ENCODE measurements at places on chromosomes 5 and 9.

DNA sequence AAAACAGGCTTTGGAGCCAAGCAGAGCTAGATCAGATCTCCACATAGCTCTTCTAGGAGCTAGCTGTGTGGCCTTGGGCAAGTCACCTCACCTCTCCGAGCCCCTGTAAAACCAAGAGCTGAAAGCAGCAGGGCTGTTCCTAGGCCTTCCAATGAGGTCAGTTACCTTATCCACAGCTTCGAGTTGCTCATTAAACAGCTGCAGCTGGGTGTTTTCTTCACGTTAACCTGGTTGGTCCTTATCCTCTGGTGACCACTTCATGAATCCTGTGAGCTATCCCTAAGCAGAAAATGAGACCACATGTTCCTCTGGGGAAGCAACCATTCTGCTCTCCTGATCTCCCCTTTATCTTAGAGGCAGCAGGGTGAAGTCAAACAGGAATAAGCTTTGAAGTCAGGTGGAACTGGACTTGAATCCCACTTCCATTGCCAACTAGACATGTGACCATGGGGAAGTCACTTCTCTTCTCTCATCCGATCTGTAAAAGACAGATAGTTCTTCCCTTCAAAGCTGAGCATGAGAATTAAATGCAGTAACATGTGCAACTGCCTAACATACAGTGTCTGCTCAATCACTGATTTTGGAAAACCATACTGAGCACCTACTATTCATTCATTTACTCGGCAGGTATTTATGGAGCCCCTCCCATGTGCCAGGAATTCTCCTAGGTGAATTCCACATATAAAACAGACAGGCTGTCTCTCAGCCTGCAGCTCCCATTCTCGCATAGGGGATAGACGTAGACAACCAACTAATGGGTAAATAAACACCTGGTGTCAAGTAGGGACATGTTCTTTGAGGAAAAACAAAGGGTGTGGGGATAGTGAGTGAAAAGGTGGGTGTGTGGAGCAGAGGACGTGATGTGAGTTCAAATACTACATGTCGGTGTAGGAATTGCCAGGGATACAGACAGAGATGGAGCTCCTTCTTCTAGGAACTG lies 111.7 kb upstream of the BOD1 start:
- DNase-seq, result peak; percentile 61

DNA sequence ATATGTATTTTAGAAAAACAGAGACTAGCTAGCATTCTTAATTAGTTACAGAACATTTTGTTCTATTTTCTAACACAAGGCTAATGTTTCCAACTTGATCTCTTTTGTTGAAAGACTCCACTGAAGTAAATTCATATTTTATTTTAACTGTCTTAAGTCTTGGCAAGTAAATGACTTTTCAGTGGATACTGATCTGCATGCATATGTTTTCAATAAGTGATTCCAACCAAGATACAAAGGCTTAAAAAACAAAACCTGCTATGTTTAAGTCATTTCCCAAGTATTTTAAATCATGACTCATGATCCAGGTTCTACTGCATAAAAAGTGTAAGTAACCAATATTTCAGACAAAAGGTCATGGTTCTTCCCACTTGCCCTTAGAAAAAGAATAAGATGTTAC lies 5.7 kb downstream of the CDO1 start:
- DNase-seq, result no peak

DNA sequence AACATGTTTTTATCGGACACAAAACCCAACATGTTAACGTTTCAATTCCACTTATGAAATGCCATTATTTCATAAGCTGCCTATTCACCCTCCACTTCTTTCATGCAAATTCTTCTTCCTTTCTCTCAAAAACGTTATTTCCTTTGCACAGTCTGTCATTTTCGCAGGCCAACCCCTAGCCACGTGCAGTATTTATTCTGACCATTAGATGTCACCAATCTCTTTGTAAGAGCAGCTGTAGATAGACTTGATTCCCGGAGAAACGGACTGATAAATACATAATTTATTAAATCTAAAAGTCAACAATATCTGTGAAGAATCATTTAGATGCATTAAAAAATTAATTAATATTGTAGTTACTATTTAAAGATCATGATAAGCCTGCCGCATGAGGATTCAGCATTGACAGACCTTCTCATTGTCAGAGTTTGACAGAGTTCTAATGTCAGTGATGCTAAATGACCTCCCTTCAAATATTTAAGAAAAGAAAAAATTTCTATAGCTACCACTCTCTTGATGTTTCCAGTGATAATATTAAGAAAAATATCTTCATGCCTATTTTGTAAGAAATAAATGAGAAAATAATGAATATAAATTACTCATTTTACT lies 933.6 kb downstream of the CDH12 start:
- DNase-seq, result peak; percentile 66

- no peak for DNase-seq
Measured at GRCh38 chr5:176732736-176733405, 77.5 kb upstream of the UNC5A start.

- DNase-seq, result no peak
Measured at GRCh38 chr9:82489201-82489821, 500.7 kb downstream of the SPATA31D1 start.

- no peak for DNase-seq
Measured at GRCh38 chr5:135228222-135228621, 170.8 kb downstream of the MACROH2A1 start.

DNA sequence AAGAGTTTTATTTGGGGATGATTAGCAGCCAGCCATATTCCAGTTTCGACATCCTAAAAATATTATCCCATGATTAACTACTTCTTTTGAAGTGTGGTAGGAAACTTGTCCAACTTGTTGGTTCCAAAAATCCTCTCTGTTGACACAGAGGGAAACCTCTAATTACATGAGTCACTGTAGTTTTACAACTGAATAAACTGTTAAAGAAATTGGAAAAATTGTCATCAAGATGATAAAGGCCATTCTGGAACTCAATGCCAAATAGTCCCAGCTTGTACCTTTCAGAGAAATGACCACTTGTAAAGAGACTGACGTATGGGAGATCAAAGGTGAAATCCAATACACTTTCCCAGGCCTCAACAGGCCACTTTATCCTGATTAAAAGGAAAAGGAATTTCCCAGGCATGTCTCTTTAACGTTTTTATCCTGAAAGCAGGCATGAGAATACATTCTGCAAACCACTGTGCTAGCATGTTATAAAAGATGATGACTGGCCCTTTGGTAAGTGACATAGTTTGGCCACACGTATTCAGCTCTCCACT lies 261.6 kb downstream of the GLIS3 start:
- peak; percentile 2 for DNase-seq

- DNase-seq, result no peak
Measured at GRCh38 chr5:168611165-168611564, 32.0 kb upstream of the PANK3 start.

DNA sequence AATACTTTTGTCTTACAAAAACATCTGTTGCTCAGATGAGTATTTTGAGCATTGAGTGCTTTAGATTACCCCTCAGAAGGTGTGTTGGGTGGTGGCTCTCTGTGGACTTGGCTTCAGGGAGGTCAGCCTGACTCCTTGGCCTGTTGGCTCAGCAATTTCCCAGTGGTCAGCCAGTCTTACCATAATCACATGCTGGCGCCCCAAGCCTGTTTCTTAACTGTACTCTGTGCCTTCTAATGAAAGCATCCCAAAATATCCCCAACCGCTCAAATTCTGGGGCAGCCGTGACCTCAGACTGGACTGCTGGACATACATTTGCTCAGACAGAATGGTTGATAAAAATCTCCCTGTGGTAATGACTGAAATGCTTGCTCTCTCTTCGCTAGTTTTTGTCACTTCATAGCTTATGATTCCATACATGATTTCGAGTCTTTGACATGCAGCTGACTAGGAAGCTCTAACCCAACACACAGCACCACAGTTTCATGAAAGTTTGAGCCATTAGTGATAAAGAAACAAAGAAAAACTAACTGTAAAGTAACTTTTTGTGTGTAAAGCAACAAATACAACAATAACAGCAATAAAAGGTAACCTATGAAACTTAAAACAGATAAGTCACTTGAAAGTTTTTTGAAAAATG lies 562.2 kb upstream of the MEF2C start:
- DNase-seq, result no peak

GRCh38 chr5:124238350-124238749 lies 508.1 kb downstream of the ZNF608 start:
- DNase-seq, result no peak

DNA sequence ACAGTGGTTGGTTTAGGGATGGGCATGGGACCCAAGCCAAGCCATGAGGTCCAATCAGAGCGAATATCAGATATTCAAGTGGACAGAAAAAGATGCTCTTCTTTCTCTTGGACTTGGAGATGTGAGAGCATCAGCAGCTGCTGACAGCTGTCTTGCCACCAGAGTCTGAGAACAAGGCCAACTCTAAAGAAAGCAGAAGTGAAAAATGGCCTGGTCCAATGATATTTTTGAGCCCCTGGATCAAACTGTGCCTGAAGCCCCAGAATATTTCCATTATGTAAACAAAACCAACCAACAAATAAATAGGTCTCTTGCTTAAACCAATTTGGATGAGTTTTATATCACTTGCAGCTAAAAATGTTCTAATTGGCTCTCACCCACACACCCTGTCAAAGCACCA lies 30.7 kb upstream of the JADE2 start:
- no peak for DNase-seq

GRCh38 chr5:108878756-108879155 lies 131.1 kb downstream of the FER start:
- DNase-seq, result no peak

DNA sequence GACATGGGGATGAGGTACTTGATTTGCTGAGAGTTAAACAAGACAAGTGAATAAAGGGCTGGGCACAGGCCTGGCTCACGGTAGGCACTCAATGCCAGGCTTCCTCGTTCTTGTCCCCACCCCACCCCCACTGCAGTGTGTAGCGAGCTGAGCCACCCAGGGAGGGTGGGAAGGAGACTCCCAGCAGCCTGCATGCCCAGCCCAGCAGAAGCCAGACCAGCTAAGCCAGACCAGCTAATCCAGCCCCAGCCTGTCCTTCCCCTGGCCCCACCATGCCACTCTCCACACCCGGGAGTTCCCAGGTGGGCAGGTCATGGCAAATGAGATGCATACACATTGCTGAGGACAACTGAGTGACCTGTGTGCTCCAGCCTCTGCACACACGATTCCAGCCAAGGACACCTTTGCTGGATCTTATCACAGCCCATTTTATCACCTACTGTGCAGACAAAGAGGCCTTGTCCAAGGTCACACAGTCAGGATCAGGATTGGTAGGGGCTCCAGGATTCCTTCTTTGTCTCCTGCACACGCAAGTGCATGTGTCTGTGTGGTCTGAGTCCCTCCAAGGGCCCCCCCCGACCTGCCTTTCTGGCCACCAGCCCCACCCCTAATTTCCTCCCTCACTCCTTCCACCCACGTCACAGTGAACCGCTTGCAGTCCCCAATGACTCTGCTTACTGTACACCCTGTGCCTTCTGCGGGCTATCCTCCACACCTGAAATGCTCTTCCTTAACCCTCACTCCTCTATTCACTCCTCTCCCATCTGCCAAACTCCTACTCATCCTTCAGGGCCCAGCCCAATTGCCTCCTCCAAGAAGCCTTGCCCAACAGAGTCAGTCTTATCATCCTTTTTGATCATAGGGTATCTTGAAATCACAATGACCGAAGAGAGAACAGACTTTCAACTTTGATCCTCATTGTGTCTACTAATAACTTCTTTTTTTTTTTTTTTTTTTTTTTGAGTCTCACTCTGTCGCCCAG lies 26.6 kb downstream of the DUSP1 start:
- DNase-seq, result no peak

DNA sequence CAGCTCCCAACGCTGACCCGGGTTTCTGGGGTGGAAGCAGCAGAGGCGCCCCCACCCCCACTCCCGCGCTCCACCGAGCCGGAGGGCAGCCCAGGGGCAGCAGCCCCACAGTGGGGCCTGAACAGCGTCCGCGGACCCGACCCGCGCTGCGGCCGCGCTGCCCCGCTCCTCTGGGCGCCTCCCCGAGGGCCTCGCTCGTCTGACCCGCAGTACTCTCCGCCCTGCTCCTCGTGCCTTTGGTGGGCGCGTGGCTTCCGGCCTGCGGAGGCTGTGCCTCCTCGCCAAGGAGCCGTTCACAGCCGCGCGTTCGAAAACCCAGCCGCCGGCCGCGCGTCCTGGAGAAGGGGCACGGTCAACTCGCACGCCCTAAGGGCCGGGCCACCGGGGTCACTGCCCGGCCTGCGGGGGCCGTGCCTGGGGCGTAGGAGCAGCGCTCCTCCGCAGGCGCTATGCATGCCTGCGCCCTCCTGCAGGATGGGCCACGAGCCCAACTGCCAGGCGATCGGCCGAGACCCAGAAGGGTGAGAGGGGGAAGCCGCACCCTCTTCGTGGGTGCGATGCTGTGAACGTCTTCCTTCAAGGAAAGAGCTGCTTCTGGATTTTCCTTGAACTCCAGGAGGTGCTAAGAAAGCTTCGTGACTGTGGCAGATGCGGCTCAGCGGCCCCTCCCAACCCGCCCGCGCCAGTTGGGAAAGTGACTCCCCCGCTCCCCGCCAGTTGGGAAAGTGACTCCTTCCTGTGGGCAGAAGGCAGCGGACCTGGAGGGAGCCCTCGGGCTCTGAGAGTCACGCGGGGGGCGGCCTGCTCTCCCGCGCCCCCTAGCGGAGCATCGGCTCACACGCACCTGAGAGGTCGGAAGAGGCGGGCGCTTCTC lies 82.7 kb downstream of the HSD17B3 start:
- DNase-seq, result peak; percentile 71

DNA sequence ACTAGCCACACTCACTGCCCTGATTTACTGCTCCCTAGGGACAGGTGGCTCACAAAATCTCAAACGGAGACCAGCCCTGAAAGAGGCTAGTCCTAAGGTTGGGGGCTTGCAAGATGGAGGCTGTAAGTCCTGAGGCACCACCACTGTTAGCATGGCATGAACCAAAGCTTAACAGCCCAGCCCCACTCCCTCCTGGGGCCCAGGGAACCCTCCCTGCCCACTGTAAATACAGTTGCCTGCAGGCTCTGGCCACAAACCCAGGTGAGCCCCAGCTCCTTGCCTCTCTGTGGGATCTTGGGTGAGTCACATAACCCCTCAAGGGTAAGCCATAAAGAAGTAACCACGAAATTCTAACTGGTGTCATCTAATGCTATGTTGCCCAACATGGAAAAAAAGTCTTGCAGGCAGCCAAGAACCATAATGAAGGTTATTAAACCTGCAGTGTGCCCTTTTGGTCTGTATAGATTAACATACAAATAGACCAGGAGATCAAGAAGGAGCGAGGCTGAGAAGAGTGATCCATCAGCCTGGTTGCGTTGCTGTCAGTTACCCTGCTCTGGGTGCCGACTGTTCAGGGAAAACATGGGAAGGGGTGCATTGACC lies 1.7 kb upstream of the POMT1 start:
- DNase-seq, result peak; percentile 55

DNA sequence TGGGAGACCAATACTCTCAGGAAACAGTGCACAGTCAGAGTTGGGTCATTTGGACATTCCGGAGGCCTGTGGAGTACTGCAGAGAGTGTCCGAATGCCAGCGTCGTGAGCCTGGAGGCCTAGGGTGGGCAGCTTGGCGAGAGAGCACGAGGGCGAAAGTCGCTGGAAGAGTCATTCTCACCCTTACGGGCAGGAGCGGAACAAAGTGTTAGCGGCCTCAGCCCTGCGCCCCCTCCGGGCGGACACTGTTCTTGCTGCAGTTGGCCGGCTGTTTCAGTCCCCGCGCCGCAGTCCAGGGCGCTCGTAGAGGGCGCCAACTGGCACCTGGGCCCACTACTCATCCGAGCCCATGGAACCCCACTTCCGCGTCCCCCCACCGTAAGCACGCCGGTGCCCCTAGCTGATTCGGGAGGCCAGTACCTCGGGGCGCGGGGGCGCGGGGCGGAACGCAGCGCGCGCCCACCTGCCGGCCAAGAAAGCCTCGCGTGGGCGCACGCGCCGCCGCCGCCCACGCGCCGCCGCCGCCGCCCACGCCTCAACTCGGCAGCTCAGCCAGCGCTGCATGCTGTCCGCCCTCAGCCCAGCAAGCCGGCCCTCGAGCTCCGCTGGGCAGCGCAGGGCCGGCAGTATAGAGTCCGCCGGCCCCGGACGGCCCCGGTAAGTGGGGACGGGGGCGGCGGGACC lies 99.7 kb upstream of the CCL21 start:
- DNase-seq, result peak; percentile 49
